ENCODE measurements at places on chromosomes 6 and 20. TPM values are rescaled to one million over a fixed set of nuclear protein-coding genes. Genes with fewer than 3 reads are reported as not detected.

The BIRC7 gene
- total RNA-seq = not detected

The AGER gene
- 18.5 TPM for total RNA-seq

The STX11 gene
- total RNA-seq = 19.7 TPM

The CTAGE9 gene
- not detected for total RNA-seq

The TREML1 gene
- total RNA-seq = not detected

The ARFGEF3 gene
- total RNA-seq = 0.55 TPM

The CYP21A2 gene
- total RNA-seq = 0.39 TPM
